Stimulated activated CD4-positive, alpha-beta T cell treated with anti-CD3 and anti-CD28 coated beads, Interleukin-15, amount 100 ng/mL, for 1 hour (primary cell): ENCODE measurements at places on chromosomes 2 and 18.
A peak's percentile ranks its signal among the peaks of the same experiment; 100 is the strongest.

- DNase-seq, result no peak
These were observed 75.6 kb upstream of the TACR1 start for GRCh38 chr2:75274936-75275335.

- DNase-seq, result no peak
These were observed 275.7 kb upstream of the FN1 start for GRCh38 chr2:215711471-215712034.

- no peak for DNase-seq
These were observed 84.6 kb downstream of the PLCL1 start for GRCh38 chr2:197889041-197889440.

DNA sequence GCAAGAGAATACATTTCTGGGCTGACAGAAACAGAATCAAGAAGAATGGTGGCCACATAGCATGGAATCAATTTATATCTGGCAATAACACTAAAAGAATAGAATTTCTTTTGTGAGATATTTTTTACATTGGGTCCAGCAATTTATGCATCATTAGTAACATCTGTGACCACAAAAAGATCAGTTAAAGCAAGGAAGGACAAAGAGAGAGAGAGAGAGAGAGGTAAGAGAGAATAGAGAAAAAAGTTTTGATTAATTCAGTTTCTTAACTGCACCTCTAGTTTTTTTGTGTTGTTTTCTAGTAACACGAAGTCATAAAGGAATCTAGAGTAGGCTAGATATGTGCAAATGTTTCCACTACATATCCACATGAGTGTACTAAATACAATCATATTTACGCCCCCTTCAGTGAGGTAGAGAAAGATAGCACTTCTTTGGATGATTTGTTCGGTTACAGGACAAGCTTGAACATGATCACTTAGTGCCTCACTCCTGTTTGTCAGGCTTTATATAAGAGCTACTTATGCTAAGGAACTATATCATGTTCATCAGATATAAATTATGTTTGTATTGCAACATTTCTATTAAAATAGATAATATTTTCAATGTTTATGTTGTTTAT lies 247.4 kb upstream of the COL3A1 start:
- DNase-seq, result no peak

- no peak for DNase-seq
These were observed 55.1 kb downstream of the FAM117B start for GRCh38 chr2:202689898-202690297.

DNA sequence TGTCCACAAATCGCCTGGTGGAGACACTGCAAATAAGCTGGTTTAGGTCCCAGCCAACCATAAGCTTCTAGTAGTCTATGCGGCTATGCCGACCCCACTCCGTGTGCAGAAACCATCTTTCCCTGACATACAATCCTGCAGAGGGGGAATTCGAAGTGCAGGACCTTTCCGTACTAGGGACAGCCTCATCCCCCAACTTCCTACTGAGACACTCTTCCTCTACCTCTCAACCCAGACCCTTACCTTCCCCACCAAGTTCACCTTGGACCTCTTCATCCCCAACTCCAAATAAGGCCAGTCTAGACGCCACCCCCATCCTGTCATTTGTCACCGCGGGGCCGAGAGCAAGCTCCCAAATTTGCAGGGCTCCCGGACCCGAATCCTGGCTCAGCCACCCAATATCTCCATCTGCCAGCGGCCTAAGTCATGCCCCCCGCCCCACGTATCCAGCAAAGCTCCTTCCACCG lies 496 bp downstream of the SUCLG1 start:
- DNase-seq, result no peak

DNA sequence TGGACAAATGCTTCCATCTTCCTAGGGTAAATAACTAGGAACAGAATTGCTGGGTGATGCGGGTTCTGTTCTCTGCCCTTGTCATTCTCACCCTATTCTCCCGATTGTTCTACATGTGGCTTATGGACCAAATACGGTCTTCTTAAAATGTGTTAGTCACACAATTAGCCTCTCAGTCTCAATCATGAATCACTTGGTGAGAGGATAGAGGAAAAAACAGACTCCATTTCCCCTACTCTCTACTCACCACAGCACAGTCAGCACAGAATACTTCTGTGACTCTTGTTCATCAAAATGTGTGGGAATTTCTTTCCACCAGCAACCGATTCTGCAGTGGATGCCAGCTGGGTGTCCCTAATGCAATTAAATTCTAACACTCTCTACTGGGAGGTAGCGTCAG lies 125.2 kb downstream of the SH3BP4 start:
- DNase-seq, result no peak

GRCh38 chr2:77807531-77808215 lies 285.5 kb upstream of the LRRTM4 start:
- no peak for DNase-seq

DNA sequence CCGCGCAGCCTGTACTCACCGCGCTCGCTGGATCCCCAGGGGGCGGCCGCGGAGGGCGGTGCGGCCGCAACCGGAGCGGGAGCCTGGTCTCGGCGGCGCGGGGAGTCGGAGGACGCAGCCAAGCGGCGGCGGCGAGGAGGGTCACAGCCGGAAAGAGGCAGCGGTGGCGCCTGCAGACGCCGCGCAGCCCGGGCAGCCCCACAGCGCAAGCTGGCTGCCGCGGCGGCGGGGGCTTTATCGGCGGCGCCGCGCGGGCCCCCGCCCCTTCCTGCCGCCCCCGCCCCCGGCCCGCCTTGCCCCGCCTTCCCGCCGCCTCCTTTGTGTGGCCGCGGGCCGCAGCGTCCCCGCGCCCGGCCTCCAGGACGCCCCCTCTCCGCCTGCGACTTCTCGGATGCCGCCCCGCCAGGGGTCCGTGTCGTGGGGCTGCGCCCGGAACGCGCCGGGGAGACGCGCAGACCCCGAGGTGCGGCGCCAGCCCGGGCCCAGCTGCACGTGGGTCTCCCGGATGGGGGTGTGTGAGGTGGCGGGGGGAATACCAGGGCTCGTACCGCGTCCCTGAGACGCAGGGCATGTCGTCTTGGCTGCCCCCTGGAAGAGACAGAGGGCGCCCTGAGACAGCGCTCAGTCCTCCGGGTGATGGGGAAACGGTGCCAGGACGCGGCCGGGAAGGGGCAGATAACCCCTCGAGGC lies at the start of gene SERPINE2:
Gene SERPINE2 (minus strand): TSS at position 207 of the 690 bp plus-strand sequence. CDS start 37,386 bp downstream, outside the sequence.
- DNase-seq, result peak; percentile 39

GRCh38 chr2:86436328-86436727 lies 4.8 kb upstream of the KDM3A start:
- DNase-seq, result no peak

DNA sequence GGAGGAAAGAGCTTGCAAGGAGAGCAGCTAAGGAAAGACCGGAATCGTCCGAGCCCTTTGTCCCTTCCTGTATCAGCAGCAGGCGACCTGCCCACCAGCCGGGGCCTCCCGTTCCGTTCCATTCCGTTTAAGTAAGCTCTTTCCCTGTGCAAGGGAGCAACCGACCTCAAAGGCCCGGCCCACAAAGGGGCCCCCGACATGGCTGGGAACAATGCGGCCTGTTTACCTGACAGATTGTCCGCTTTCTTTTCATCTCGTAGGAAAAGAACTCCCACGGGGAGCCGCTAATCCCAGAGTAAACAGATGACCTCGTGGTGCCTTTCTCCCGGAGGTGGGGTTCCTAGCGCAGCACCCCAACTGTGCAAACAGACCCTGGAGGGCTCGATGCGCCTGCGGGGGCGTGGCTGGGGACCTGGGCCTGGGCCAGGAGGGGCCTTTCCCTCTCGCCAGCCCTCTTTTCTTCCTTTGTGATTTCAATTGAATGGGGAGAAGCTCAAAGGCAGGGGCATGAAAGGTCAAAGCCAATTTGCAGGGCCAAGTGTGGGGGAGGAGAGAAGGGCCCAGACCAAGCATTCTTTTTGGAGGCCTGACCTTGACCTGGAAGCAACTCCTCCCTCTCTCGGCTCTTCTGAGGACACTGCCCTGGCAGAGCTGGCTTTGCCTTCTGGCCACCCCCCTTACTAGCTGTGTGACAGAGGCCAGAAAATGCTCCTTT lies 120.2 kb downstream of the INHBB start:
- no peak for DNase-seq

DNA sequence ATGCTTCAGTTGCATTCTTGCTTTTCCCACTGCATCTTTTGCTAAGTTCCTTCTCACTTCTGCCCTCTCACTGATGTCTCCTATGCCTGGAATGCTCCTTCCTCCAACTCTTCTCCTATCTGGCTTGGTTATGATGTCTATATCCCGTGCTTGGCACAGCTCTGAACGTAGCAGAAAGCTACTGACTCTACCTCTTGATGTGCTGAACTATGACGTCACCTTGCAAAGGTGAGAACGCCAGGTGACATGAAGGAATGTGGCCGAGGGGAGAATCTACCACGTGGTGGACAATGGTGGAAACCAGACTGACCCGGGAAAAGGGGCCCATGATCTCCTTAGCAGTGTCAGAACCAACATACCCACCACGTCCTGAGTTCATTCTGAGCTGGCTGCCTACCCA lies 209.7 kb downstream of the SH3BP4 start:
- DNase-seq, result no peak
